ENCODE measurements at places on chromosomes 7 and 10.

GRCh38 chr7:27405780-27406179, 163.2 kb downstream of the EVX1 start:
- no peak for ATAC-seq

GRCh38 chr10:70985824-70986622, 97.7 kb upstream of the PCBD1 start:
- peak; percentile 34 for ATAC-seq

DNA sequence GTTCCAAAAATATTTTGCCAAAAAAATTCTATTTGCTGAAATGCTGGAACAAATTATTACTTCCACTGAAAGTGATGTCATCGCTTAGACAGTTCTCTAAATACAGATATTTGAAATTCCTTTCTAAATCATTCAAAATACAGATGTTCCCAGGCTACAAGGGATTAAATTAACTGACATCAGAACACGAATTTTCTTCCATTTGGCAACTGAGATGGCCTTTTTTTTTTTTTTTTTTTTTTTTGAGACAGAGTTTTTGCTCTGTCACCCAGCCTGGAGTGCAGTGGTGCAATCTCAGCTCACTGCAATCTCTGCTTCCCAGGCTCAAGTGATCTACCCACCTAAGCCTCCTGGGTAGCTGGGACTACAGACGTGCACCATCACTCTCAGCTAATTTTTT, 57.0 kb downstream of the P4HA1 start:
- ATAC-seq = no peak

DNA sequence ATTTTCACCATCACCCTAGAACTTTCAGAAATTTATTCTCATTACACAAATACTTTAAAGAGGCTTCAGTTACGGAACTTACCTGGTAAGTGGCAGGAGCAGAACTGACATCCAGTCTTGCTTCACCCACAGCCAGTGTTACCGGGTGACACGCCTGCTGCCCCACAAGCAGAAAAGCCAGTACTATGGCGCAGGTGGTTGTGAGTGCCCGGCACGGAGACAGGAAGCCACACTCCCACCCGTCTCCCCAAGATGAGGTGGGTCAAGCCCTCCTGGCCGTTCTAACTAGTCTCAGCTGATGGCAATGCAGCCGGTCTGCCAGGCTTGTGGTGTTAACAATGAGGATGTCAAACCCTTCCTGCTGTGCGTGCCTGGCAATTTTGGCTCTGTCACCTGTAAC, 86.9 kb downstream of the PROSER2 start:
- no peak for ATAC-seq

- ATAC-seq = no peak
Measured at GRCh38 chr10:6953271-6953801, 373.3 kb upstream of the PRKCQ start.

GRCh38 chr7:23183279-23184012, 1.6 kb downstream of the NUP42 start:
- ATAC-seq = no peak

GRCh38 chr7:122260336-122260735, 44.2 kb downstream of the FEZF1 start:
- ATAC-seq = no peak

- no peak for ATAC-seq
Measured at GRCh38 chr10:4391683-4392082, 434.3 kb upstream of the AKR1E2 start.

GRCh38 chr7:25482631-25483030, 254.3 kb upstream of the NPVF start:
- ATAC-seq = no peak

GRCh38 chr7:98483276-98483963, 82.5 kb upstream of the BAIAP2L1 start:
- no peak for ATAC-seq

- peak; percentile 77 for ATAC-seq
Measured at GRCh38 chr10:14588084-14588937, 186.4 kb downstream of the FAM107B start.

- no peak for ATAC-seq
Measured at GRCh38 chr7:25756601-25757000, 395.4 kb upstream of the NFE2L3 start.

DNA sequence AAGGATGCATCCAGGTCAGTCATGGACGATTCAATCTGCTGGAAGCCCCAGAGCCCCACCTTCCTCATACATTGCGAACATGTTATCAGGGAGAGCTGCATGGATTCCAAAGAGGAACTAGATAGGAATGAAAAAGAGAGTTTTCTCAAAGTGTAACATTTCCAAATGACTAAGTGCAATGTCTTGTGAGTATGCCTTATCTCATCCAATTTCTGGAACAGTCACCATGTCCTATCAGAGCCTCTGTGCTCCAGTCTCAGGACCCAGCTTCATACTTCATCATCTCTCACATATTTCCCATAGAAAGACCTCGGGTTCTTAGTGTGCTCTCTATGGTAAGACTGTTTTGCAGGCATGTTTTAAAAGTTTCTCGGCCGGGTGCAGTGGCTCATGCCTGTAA, 26.8 kb downstream of the ZC3HC1 start:
- ATAC-seq = no peak

DNA sequence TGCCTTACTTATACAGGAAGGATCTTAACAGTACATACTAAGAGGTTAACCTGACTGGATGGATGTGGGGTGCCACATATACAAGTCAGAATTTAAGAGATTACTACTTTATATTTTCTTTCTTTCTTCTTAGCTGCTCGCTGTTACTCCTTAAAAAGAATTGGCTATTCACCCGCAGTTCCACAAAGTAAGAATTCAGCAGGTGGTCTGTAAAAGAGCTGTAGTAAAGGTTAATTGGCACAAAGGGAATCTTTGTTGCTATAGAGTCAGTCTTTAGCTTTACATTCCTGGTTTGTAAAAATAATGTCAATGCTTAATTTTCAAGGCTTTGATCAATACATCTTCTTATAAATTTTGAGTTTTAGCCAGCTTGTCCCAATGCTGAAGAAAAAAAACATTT, 43.2 kb downstream of the RALA start:
- no peak for ATAC-seq

GRCh38 chr7:876972-877311, 588 bp downstream of the GET4 start:
- peak; percentile 1 for ATAC-seq

DNA sequence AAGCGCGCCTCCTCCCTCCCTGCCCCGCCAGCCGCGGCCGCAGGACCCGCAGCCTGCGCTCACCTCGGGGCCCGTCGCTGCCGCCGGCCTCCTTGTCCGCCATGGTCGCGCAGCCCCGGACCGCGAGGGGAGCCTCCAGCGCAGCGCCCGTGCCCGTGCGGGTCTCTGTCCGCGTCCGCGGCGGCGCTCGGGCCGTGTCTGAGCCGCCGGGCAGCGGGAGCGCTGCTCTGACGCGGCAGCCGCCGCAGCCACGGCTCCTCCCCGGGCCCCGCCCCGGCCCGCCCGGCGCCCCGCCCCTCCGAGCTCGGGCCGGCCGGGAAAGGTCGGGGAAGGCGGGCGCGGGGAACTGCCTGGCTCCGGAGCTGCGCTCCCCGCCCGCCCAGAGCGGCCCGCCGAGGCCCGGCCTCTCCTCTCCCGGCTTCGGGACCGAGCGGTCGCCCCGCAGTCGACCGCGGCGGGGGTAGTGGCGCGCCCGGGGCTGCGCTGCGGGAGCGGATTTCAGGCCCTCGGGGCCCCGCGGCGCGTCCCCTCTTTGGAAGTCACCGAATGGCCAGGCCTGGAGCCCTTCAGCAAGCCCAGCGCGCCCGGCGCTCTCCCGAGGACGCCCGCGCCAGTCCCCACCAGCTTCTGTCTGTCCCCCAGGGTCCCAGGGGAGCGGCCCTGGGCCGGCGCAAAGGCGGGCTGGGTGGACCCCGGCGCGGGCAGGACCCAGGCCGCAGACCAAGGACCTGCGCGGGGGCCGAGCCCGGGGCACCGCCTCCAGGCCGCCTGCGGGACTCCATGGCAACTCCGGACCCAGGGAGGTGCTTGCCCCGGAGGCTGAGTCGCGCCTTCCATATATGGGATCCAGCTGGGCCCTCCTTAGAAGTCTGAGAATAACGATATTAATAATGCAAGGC, at the start of gene HSPA12A:
Gene HSPA12A (minus strand): TSS at position 200 of the 899 bp plus-strand sequence. CDS start 97 bp downstream, at position 103.
- ATAC-seq = peak; percentile 74

DNA sequence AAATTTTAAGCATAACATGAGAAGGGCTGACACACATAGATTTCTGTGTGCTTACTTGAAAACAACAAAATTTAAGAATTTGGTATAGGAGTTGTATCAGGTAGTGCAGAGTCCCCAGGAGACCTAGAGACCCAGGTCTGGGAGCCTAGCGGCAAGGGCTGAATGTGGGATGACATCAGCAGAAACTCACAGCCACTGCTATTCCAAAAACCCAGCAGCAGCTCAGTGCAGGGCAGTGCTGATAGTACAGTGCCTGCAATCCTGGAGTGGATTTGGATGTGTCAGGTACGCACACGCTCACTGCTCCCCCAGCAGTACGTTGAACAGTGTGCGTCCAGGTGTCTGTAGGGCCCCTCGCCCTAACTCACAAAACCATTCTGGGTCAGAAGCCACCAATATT, 87.1 kb downstream of the EGFR start:
- no peak for ATAC-seq

GRCh38 chr7:51369746-51370145, 53.1 kb upstream of the COBL start:
- ATAC-seq = no peak

DNA sequence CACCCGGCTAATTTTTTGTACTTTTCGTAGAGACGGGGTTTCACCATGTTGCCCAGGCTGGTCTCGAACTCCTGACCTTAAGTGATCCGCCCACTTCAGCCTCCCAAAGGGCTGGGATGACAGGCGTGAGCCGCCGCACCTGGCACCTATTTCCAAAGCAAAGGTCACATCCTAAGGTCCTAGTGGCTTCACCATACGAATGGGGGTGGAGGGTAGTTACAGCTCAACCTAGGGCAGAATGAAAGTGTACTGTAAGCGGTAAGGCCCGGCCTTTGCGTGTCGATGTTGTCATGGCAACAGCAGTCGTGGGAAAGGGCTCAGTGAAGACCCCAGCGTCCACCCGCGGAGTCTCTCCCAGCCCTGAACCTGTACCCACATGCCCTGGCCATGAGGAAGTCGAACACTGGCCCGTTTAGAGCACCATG, 1.6 kb upstream of the COX19 start:
- ATAC-seq = no peak

DNA sequence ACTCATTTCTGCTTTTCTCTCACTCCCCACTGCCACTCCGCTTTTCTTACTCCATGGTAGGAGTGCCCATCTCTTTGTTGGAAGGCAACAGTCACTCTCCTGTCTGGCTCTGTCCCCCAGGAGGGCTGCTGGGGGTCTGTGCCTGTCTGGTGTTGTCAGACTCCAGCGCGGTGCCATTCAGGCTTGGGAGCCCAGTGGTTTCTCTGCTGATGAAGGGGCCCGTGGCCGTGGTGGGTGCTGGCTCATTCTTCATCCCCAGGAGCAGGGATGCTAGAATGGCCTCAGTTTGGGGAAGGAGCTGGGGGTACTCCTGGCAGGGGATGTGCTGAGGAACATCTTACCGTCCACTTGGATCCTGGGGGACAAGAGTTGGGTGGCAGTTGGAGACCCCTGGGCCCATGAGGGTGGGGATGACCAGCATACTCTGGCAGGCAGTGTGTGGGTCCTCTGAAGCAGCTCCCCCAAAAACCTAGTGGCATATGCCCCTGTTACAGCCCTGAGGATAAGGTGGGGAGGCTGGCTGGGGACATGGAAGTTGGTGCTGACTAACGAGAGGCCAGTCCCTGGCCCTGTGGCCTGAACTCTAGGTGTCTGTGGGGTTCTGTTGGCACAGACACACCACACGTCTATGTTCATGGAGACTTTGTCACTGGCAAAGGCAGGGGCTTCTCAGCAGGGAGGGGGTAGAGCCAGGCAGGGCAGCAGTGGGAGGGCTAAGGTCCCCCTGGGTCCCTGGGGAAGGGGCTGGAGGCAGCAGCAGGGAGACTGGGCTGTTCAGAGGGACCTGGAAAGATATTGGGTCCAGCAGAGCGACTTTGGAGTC, 102.8 kb upstream of the RET start:
- ATAC-seq = no peak

DNA sequence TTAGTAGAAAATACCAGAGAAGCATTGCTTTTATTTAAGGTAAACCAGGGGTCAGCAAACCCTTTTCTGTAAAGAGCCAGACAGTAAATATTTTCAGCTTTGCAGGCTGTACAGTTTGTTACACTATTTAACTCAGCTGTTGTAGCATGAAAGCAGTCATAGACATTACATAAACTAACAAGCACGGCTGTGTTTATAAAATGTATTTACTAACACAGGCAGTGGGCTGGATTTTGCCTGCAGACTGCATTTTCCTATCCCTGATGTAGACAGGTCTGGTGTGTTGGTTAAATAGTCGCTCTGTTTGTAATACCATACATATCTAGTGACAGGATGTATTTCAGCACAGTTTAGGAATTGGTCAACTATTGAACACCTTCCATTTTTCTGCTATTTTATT, 129.3 kb downstream of the ST7 start:
- ATAC-seq = no peak

Measured in activated CD4-positive, CD25-positive, alpha-beta regulatory T cell treated with anti-CD3 and anti-CD28 coated beads, Interleukin-2, amount 50 U/mL, for 24 hours (primary cell).